ENCODE measurements at places on chromosomes 7 and 10.

- no peak for DNase-seq
Observed at GRCh38 chr10:44966129-44966815, 6.7 kb downstream of the RASSF4 start.

- no peak for DNase-seq
Observed at GRCh38 chr7:102211590-102212550, 74.8 kb upstream of the SH2B2 start.

DNA sequence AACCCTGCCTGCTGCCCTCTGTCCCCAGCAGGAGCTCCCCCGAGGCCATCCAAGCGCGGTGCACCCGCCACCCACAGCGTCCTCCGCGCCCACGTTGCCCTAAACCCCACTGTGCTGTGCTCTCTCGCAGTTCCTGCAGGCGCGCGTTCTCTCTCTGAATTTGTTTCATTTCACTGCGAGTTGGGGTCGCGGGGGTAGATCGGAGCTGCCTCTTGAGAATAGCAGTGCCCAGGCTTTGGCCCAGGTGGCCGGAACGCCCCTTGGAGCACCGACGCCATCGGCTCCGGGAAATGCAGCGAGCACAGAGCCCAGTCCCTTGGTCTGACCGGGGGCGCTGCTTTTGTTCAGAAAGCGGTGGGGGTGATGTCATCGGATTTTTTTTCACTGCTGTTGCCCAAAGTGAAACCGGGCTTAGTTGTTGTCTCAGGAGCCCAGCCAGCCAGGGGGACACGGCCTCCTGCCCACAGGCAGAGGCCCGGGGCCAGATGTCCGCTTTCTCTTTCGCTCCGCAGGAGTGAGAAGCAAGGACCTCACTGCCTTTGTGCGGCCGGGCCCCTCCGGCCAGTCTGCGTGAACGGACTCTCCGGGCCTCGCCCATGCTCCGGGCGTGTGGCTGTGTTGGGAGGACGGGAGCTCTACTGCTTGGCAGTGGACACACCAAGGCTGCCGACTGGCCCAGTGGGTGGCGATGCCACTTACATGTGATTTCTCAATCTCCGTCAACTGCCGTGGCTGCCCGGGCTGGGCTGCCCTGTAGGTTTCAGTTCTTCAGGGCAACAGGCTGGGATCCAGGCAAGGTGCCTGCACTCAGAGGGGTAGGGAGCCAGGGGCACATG lies 43.1 kb downstream of the FOXK1 start:
- DNase-seq: peak; percentile 33

DNA sequence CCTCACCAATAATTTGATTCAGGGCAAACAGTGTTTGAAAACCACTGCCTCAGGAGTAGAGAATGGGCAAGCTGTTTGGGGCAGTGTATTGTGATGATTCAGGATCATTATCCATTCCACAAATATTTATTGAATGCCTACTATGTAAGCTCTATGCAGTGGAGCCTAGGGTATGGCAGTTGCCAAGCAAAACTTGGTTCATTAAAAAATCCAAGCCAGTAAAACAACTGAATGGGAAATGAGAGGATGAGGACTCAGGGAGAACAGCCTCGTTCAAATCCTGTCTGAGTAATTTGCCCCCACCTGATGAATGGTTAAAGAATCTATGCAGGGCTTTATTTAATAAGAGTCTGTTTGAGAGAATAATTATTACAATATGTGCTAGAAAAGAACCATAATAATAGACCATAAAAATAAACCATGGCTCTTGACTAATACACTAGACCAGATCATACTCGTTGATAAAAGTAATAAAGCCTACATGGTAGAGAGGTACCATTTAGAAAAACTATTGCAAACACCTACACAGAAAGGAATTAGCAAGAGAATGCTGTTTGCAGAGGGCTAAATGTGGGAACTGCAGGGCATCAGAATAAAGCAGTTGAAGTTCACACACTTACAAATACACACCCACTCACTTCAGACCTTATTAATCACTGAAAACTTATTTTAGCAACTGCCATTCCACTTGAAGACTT lies 71.7 kb downstream of the CREB5 start:
- DNase-seq: no peak

- DNase-seq: peak; percentile 82
Observed at GRCh38 chr7:106022193-106022821, 59.2 kb downstream of the CDHR3 start.

DNA sequence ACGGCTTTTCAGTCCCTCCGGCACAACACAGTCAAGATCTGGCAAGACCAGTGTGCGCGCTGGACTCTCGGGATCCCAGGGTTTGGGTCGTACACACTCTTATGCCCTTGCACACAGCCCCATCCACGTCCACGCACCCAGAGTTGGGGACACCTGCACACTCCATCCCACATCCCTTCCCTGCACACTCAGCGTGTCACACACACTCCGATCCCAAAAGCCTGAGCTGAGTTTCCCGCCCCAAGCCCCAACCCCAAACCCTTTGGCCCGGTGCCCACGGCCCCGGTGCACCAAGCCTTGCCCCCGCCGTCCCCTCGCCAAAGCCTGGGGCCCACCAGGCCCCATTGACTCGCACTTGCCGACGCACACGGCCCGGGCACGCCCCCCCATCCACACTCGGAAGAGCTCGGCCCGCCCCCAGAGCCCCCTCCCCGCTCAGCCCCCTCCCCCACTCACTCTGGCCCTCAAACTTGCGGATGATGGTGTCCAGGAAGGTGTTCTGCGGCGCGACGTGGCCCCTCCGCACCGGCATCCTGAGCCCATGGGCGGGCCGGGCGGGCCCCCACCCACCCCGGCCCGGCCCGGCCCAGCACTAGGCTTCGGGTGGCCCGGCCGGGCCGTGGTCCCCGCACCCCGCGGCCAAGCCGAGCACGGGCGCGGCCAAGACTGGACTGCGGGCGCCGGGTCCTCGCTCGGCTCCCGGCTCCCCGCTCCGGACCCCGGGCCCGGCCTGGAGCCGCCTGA lies 567 bp downstream of the KCNH2 start:
- DNase-seq: no peak

DNA sequence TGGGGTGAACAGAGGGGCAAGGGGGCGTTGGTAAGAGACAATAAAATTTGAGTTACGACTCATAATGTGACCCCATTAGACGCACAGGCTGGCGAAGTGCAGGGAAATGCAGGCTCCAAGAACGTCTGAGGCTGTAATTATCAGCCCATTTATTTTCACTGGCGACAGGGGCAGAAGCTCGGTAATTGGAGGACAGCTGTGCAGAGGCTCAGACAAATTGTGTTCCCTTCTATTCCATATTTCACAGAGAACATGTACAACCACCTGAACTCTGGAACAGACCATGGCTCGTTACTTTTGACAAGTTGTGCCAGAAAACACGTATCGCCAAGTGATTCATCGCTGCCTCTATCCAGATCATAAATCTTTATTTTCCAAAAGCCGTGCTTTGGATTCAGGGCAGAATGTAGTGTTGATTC lies 137.3 kb upstream of the FRMD4A start:
- DNase-seq: no peak

- DNase-seq: no peak
Observed at GRCh38 chr7:47783456-47784223, 164.6 kb downstream of the PKD1L1 start.

DNA sequence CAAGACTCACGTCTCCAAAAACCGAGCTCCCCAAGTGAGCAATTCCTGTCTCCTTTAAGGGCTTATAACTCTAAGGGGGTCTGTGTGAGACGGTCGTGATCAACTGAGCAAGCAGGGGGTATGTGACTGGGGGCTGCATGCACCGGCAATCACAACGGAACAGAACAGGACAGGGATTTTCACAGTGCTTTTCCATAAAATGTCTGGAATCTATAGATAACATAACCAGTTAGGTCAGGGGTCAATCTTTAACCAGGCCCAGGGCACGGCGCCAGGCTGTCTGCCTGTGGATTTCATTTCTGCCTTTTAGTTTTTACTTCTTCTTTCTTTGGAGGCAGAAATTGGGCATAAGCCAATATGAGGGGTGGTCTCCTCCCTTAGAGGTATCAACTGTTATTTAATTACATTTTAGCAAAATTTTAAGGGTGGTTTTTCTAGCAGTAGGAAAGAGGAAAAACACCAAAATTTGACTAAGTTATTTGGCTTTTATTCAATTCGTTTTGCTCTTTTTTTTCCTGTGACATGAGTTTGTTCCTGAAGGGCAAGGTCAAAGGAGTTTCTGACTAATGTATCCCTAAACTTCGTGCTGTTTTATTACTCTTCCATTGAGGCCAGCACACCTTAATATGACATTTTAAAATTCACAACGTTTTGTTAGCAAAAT lies 121.4 kb upstream of the SEC61G start:
- DNase-seq: no peak

- no peak for DNase-seq
Observed at GRCh38 chr7:1852517-1853430, 182.7 kb downstream of the ELFN1 start.

- DNase-seq: peak; percentile 16
Observed at GRCh38 chr7:111041577-111041976, 49.4 kb upstream of the LRRN3 start.

- no peak for DNase-seq
Observed at GRCh38 chr7:27161721-27162560, 3.4 kb downstream of the HOXA9 start.

DNA sequence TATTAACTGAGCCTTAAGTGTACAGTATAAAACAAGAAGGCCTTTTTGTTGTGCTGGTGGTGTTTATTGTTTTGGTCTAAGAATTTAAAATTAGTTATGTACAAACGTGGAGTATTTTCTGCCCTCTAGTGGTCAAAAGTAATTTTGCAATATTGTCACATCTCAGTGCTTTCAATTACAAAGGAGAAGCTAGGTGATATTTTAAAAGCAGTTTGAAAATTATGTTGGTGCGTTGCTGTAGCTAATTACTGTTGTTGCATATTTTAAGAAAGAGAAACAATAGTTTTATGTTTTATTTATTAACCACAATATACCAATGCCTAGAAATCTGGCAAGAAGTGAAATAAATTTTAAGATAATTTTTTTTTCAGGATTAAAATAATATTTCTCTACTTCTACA lies 11.4 kb downstream of the NPVF start:
- DNase-seq: peak; percentile 55

GRCh38 chr10:21705828-21706176 lies 171.8 kb downstream of the MLLT10 start:
- no peak for DNase-seq

- DNase-seq: no peak
Observed at GRCh38 chr7:46115410-46115809, 194.3 kb upstream of the IGFBP3 start.

DNA sequence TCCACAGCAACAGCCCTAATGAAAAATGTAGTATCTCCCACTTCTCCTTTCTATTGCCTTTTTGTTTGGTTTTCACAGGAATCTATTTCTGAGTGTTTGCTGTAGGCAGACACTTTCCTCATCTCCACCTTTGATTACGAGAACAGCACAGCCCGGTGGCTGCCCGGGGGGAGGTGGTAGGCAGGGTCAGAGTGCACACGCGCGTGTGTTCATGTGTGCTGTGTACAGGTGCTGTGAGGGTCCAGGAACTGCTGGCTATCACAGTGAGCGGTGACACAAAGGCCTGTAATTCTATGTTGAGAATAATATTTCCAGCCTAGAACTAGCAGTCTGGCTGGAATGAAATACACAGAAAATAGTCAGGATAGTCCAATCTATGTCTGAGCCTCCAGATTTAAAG lies 212.8 kb downstream of the ADARB2 start:
- DNase-seq: no peak

DNA sequence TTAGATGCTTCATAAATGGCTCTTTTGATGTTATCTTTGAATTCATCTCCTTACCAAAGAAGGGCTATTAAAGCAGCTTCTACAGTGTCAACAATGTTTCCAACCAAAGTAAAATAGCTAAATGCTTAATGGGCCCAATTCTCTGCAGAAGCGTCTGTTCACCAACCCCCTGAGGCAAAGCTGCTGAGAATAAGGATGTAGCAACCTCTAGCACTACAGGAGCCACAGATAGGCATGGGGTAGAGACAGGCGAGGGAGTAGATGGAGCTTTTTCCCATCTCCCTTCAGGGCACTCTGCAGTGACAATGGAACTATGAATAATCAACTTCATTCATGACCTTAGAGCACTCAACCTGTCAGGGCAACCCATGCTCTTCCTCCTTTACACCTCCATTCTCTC lies 134.1 kb downstream of the FZD1 start:
- DNase-seq: no peak

DNA sequence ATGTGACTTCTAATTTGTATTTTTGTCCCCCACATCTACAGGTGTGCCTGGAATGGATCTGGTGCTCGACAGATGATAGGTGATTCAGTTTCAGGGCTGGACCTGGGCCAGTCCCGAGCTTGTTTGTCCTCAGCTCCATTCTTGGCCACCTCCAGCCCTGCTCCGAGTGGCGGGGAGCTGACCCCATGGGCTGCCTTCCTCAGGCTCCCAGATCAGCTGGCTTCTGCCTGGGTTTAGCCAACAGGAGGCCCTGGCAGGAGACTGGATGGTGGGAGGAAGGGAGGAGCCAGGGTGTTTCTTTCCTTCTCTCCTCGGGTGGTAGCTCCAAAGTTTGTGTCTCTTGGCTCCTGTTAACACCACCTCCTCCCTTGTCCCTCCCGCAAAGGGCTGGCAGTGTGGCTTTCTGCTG lies 75.2 kb downstream of the CDH23 start:
- DNase-seq: no peak
